Stimulated activated naive CD8-positive, alpha-beta T cell treated with anti-CD3 and anti-CD28 coated beads, Interleukin-15, amount 100 ng/mL, for 72 hours (primary cell): ENCODE measurements at places on chromosomes 16 and 17.

DNA sequence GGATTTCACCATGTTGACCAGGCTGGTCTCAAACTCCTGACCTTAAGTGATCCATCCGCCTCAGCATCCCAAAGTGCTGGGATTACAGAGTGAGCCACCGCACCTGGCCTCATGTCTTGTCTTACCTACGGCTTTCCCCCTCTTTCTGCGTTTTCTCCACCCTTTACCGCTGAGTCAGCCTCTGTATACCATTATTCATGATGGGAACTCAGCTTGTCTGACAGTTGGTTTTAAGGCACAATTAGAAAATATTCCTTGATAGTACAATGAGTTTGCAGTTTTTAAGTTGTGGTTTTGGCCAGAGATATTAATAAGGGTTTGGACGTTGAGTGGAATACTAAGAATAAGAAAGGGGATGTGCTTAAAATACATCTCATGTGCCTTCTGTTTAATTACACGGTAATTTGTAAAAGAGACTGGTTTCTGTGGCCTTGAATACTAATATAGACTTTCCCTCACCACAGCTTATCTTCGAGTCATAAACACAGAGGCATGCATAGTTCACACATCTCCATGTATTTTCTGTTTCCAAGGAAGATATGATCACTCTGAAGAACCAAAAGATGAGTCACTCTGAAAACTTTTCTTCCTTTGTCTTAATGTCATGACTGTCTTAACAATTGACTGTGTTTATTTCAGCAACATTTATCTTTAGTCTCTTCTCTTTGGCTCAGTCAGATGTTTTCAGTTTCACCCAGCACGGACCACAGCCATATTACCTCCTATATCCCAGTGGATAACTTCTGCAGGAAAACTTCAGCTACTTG, 54.4 kb downstream of the PITPNC1 start:
- DNase-seq = no peak

DNA sequence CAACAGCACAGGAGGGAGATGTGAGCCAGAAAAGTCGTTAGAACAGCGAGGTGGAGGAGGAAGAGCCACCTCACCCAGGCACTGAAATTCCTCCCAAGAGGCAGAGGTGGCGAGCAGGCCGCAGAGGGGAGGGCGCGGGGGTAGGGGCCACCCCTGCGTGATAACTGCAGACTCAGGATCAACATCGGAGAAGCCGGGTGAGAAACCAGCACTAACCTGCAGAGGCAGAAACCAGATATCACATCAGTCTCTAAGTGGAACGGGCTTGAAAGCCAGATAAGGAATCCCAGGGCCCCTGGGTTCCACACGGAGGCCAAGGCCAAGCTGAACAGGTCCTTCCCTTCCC, 39.4 kb upstream of the ZC3H18 start:
- DNase-seq = no peak

DNA sequence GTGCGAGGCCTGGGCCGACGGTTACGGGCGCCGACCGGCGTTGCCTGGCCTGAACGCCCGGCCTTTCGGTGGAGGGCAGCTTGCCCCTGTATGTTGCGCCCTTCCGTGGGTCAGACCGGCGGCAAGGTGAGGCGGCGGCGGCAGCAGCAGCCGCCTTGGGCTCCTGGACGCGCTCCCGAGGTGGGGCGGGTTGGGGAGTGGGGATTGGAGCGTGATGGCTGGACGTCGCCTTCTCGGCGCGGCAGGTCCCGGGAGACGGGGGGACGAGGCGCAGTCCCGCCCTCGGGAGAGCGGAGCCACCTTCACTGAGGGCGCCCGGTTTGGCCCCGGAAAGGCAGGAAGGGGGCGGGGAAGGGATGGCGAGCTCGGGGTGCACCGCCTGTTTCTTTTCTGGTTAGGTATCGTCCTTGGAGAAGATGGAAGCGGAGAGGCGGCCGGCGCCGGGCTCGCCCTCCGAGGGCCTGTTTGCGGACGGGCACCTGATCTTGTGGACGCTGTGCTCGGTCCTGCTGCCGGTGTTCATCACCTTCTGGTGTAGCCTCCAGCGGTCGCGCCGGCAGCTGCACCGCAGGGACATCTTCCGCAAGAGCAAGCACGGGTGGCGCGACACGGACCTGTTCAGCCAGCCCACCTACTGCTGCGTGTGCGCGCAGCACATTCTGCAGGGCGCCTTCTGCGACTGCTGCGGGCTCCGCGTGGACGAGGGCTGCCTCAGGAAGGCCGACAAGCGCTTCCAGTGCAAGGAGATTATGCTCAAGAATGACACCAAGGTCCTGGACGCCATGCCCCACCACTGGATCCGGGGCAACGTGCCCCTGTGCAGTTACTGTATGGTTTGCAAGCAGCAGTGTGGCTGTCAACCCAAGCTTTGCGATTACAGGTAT, 671 bp downstream of the DGKE start:
- peak; percentile 77 for DNase-seq

DNA sequence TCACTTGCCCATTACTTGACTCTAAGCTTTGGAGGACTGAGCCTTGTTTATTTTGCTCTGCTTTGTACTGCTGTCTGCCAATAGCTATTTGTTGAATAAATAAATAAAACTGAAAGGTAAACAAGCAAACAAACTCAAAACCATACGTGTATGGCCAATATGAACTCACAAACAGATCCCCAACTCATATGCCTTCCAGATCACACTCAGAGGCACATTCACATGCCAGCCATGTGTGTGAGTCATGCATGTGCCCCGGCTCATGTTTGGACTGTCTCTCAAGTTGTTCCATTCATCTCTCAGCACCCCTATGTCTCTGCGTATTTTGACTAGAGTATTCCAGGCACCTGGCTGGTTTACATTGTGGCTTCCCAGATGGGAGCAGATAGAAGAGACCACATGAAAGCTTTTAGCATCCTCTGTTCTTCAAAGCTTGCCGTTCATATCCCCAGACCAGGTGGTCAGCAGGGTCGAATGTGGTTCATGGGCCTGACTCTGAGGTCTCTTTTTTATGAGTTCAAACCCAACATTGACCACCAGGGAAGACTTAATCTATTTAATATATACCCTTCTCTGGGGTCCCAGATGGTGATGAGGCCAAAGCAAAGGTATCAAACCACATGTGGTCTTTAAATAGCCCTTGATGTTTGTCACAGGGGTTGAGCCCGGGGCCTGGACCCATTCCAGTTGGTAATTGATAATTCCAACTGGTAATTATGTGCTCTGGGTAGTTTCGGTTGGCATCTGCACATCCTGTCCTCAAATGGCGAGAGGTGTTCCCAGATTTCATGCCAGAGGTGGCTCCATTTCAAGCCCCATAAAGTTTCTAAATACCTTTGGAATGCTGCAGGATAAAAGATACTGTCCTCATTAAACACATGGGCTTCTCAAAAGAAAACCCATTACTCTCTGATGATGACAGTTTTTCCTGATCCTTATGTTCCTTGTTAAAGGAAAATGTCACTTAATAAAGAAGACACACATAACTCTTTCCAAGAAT, 287.3 kb upstream of the MAF start:
- no peak for DNase-seq

- DNase-seq = no peak
Observed at GRCh38 chr17:59366040-59366757, 34.7 kb downstream of the YPEL2 start.

- DNase-seq = no peak
Observed at GRCh38 chr17:80465327-80465974, 11.0 kb downstream of the NPTX1 start.

GRCh38 chr16:8962393-8963009, 1.2 kb downstream of the USP7 start:
- peak; percentile 68 for DNase-seq

DNA sequence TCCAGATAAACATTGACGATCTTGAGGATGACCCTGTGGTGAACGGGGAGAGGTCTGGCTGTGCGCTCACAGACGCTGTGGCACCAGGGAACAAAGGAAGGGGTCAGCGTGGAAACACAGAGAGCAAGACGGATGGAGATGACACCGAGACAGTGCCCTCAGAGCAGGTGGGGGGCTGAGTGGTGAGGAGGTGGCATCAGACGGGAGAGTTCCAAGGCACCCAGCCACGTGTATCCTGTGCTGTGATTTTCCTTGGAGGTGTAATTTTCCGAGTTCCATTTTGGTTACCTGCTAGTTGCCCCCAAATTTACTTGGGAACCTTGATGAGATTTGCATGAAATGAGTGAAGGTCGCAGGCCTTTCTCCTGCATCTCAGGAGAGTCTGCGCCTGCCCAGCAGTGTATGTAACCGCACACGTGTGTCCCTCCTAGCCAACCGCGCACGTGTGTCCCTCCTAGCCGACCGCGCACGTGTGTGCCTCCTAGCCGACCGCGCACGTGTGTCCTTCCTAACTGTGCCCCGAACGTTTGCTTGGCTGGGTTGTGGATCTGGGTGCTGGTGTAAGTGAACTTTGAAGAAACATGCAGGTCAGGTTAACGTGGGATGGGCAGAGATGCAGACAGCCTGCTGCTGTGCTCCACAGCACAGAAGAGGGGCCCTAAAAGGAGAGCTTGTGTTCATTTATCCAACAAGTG, 10.1 kb downstream of the TCF25 start:
- no peak for DNase-seq

GRCh38 chr16:88002211-88002610, 51.0 kb downstream of the BANP start:
- DNase-seq = no peak

- no peak for DNase-seq
Observed at GRCh38 chr17:27635275-27635823, 4.4 kb downstream of the LGALS9 start.
